ENCODE measurements at places on chromosomes 3 and 15.

DNA sequence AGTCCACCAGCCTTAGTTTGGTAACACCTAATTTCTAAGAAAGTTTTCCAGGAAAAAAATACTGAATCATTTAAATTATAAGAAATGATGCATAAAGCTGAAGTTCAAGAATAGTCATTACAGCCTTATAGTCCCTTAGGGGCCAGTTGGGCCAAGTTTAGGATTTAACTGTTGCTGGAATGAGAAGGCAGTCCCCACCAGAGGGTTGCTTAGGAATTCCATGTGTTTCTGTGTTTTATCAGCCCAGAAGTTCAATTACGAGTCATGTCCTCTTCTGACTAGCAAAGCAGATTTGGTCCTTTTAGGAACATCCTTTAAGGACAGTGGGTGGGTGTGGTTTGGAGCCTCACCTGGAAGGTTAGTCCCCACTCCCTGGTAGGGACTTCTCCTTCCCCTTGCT, 57.0 kb upstream of the NR2E3 start:
- DNase-seq = no peak

- DNase-seq = peak; percentile 97
Observed at GRCh38 chr3:36993326-36994283, at the start of gene MLH1. TSS of gene MLH1 (plus strand) at chr3:36993518. CDS start at chr3:36993548, 30 bp downstream.

- no peak for DNase-seq
Observed at GRCh38 chr15:65176056-65176455, 9.1 kb downstream of the CLPX start.

DNA sequence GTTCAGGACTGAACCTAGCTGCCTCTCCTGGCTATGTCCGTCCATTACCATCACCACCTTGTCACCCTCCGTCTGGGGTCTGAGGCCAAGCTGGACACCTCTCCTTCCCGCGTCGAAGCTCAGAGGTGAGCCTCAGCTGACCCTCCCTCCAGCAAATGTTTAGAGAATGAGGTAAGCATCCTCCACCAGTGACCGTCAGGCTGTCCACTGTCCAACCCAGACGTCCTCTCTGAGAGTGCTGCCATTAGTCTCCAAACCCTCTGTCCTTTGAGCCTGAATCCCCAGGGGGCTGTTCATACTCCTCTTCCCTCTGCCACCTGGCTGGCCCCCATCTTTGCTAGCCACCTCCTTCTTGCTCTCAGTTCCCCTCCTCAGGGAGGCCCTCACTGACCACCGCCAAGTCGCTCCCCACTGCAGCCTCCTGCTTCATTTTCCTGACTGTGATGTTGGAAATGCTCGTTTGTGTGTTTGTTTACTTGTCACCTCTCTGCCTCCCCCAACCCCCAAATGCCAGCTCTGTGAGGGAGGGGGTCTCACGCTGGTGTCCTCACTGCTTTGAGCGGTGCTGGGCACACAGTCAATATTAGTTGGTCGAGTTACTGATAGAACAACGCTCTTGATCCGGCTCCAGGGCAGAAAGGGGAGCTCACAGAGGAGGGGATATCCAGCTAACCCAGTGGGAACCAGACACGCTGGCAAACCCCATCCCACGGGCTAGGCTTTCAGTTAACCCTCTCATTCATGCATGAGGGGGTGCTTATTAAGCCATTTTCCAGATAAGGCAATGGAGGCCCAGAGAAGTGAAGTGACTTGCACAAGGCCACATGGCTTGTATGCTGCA, 64.9 kb downstream of the IQSEC1 start:
- DNase-seq = peak; percentile 7

DNA sequence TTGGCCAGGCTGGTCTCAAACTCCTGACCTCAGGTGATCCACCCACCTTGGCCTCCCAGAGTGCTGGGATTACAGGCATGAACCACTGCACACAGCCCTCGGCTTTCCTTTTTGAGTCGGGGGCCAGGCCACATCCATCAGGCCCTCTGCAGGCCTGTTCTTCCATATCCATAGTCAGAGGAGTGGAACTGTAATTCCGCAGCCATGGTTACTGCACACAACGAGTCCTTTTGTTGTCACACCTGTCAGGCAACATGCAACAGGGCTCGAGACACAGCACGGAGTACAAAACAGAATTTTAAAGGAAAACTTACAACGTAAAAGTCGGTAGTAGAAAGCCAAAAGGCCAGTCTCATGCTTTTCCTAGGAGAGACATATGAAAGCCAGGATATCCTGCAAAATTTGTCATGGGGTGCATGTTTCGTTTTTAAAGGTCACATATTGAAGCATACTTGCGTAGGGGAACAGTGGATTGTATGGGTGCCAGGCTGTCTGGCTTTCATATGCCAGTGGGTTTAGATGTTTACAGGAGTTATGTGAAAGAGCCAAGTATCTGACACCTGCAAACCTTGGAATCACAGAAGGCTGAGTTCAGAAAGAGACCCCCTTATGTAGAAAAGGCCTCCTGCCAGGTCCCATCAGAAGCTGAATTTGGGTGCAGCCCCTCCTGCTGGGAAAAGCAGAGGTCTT, 63.2 kb upstream of the LPP start:
- DNase-seq = no peak

DNA sequence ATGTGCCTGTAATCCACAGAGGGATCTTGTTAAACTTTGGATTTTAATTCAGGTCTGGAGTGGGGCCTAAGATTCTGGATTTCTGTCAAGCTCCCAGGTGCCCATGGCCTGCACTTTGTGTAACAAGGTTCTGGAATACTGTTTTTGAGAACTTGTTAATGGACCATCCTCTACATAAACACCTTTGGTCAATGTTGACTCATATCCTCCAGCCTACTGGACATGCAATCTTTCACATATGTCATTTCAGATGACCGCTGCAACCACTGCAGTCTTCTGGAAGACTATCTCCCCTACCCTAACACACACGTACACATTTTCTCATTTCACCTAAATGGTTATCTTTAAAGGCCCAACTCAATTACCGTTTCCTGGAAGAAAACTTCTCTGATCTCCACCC, 302.1 kb upstream of the TPRG1 start:
- no peak for DNase-seq

- DNase-seq = no peak
Observed at GRCh38 chr3:109346770-109347295, 9.5 kb upstream of the DPPA4 start.

DNA sequence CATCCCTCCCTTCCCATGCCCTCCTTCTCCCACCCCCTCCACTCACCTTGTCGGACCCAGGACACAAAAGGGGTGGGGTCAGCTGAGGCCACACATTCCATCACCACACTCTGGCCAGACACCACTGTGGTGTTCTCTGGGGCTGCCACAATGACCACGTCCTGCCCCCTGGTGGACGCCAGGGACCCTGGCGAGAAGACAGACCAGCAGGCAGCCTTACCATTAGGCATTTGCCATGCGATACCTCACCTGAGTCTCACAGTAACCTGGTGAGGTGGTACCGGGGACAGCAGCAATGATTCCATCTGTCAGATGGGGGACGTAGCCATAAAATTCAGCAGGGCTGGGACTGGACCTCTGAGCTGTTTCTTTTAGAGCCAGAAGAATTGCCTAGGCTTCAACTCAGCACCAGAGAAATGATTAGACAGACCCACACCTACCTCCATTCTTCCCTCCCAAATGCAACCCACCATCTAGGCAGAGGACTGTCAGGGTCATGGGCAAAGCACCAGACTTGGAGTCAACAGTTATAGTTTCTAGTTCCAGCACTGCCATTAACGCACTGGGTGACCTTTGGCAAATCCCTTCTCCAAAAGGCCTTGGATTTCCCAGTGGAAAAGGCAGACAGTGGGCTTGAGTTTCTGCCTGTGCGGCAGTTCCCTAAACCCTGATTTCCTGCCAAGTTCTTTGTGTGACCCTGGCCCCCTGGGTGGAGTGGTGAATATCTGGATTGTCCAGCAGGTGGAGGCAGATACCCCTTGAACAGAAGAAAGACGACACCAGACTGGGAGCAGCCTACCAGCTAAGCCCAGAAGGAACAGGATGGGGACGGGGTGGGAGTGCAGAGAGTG, 21.8 kb downstream of the IGDCC4 start:
- DNase-seq = peak; percentile 40

DNA sequence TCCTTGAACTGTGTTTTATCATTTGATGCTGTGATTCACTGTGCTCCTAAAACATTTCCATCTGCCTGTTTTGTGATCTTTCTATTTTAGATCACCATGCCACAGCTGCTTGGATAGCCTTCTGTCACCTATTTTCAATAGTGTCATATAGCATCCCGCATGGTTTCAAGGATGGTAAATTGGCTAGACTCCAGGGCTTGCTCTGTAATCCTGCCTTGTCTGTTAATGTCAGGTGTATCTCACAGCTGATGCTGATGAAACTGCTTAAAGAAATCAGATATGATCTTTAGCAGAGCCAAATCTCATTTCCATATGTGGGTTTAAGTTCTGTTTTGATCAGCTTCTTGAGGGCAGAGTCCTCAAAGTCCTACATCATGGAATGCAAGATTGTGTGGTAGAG, 182.2 kb downstream of the UBE2E2 start:
- DNase-seq = no peak

- DNase-seq = no peak
Observed at GRCh38 chr3:153210660-153211059, 48.6 kb downstream of the RAP2B start.

DNA sequence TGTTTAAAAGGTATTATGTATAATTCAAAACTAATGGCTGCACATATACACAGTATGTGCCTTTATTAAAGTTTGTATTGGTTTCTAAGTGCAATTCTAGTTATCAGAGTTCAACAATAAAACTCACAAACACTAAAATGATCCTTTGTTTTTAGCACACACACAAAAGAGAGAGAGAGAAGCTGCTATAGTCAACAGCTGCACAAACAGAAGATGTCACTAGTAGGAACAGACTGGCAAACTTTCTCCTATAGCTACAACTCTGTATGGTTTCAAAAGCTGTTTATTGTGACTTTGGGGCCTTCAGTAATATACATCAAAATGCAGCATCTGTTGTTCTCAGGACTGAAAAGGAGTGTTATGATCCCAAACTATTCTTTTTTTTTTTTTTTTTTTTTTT, 6.1 kb downstream of the SECISBP2L start:
- no peak for DNase-seq

GRCh38 chr15:78831229-78832207, 20.3 kb upstream of the ADAMTS7 start:
- DNase-seq = no peak

GRCh38 chr3:77800893-77801292, 761.0 kb downstream of the ROBO2 start:
- DNase-seq = no peak

- DNase-seq = no peak
Observed at GRCh38 chr15:63114465-63114864, 7.2 kb upstream of the LACTB start.

DNA sequence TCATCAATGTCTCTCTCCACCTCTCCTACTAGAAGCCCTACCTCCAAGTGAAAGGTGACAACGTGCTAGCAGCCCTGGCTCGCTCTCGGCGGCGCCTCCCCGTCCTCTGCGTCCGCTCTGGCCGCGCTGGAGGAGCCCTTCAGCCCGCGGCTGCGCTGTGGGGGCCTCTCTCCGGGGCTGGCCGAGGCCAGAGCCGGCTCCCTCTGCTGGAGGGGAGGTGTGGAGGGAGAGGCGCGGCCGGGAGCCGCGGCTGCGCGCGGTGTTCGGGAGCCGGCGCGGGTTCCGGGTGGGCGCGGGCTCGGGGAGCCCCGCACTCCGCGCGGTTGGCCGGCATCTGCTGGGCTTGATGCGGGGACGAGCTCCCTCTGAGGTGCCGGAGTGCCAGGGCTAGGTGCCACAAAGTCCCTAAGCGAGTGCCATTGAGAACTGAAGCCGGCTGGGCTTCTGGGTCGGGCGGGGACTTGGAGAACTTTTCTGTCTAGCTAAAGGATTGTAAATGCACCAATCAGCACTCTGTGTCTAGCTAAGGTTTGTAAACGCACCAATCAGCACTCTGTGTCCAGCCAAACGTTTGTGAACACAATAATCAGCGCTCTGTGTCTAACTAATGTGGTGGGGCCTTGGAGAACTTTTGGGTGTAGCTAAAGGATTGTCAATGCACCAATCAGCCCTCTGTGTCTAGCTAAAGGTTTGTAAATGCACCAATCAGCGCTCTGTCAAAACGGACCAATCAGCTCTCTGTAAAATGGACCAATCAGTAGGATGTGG, 84.8 kb upstream of the ARRDC4 start:
- DNase-seq = no peak

GRCh38 chr3:17592956-17593355, 149.5 kb downstream of the TBC1D5 start:
- DNase-seq = no peak

GRCh38 chr15:96345560-96346399, 15.3 kb downstream of the NR2F2 start:
- DNase-seq = no peak

- no peak for DNase-seq
Observed at GRCh38 chr3:153079386-153079785, 82.6 kb upstream of the RAP2B start.

- no peak for DNase-seq
Observed at GRCh38 chr3:5096336-5097008, 25.6 kb upstream of the ARL8B start.

- no peak for DNase-seq
Observed at GRCh38 chr3:48897460-48898376, 964 bp downstream of the SLC25A20 start.

All from activated CD8-positive, alpha-beta memory T cell treated with anti-CD3 and anti-CD28 coated beads, Interleukin-2, amount 50 U/mL, for 4 hours (primary cell).